Dorsolateral prefrontal cortex (tissue), 122 donors: ENCODE measurements at places on chromosomes 7 and 10. TPM values are rescaled to one million over a fixed set of nuclear protein-coding genes. Genes with fewer than 3 reads are reported as not detected.

- DNase-seq: no peak
These were observed 176.5 kb upstream of the CCDC6 start for GRCh38 chr10:60082744-60083344.

Gene TRIM24
- total RNA-seq: 23.3 TPM

Gene CALML3
- total RNA-seq: not detected

Gene NUTM2A
- 4.1 TPM for total RNA-seq

Gene C10orf143
- 4.1 TPM for total RNA-seq

DNA sequence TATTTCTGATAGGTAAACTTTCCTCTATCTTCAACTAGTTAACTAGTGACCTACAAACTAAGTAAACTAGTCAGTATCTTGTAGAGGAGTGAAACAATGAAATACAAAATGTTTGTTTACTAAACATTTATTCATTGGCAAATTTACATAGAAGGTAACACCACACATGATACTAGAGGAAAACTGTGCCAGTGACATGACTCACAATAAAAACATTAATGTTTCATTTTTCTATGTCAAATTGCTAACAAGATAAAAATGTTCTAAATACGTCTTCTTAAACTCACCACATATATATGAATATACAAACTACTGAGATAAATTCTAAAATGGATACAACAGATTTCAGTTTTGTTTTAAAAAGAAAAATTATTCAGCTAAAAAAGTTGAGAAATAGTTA lies 471.3 kb downstream of the PARD3 start:
- no peak for DNase-seq

Gene KCNIP2
- 108 TPM for total RNA-seq

DNA sequence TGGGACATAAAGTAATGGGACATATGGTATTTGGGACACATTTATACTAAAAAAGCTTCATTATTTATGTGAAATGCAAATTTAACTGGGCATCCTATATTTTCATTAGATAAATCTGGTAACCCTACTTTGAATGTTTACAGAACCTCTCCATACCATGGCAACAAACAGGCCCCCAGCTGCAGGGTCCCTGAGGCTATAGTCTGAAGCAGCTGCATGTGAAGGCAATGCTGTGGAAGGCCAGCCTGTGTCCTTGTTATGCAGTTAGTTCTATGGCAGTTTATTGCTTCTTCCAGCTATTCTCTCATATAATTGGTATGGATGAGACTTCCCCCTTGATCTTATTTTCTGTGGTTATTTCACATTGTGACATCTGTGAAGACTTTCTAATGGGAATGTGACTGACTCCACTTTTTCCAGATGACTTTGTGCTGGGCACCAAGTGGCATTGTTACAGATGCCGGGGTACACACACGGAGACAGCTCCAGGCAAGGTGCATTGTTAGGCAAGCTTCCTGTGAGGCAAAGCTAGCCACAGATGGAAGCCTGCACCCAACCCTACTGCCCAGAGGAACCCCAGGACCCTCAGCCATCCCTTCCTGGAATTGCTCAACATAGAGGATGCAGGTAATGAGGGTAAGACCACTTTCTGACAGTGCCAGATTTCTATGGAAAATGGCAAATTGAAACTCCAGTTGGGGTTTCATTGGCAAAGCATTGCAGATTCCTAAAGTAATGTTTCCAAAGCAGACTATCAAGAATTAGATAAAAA lies 49.5 kb upstream of the ADAM12 start:
- DNase-seq: no peak

Gene BAG3
- 53.0 TPM for total RNA-seq

Gene POP7
- 47.4 TPM for total RNA-seq

DNA sequence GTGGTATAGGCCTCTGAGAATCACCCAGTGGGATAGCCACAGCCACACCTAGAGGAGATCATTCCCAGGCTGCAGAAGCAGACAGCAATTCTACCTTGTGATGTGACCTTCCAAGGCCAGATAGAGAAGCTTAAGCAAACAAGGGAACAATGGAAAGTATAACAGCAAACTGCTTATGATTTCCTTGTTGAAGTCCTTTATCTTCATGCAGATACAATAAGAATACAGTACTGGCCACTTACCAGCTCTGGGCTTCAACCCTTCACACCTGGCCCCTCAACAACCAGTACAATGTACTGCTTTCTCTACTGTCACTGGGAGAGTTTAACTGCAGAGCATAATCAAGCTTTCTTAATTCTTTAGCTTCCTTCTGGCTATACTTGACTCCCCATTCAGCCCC lies 22.6 kb upstream of the DDX50 start:
- no peak for DNase-seq

Gene NUTM2E
- 0.23 TPM for total RNA-seq

Gene LEP
- total RNA-seq: not detected

Gene BBIP1
- 56.3 TPM for total RNA-seq

GRCh38 chr10:110977662-110978061 lies 58.3 kb downstream of the SHOC2 start:
- DNase-seq: no peak

Gene CYP2E1
- 15.3 TPM for total RNA-seq

DNA sequence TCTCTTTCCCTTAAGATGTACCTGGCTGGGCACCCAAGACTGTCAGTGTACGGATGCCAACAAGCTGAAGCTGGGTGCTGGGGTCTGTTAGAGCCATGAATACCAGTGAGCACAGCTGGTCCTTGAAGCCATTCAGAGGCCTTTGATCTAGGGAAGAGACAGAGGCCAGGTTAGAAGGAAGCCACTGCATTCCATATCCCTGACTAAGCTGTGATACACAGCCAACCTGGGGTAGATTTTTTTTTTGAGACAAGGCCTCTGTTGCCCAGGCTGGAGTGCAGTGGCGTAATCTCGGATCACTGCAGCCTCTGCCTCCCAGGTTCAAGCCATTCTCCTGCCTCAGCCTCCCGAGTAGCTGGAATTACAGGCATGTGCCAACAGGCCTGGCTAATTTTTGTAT lies 20.8 kb downstream of the ZDHHC16 start:
- no peak for DNase-seq

GRCh38 chr10:110502072-110502845 lies 4.6 kb downstream of the DUSP5 start:
- DNase-seq: no peak

- DNase-seq: no peak
These were observed 98.8 kb downstream of the OAT start for GRCh38 chr10:124319926-124320391.

- no peak for DNase-seq
These were observed 15.2 kb downstream of the GRK5 start for GRCh38 chr10:119222537-119222936.

- DNase-seq: no peak
These were observed 29.2 kb upstream of the AP5Z1 start for GRCh38 chr7:4745971-4746919.

GRCh38 chr10:124388823-124389612 lies 29.7 kb downstream of the OAT start:
- DNase-seq: peak; percentile 81

DNA sequence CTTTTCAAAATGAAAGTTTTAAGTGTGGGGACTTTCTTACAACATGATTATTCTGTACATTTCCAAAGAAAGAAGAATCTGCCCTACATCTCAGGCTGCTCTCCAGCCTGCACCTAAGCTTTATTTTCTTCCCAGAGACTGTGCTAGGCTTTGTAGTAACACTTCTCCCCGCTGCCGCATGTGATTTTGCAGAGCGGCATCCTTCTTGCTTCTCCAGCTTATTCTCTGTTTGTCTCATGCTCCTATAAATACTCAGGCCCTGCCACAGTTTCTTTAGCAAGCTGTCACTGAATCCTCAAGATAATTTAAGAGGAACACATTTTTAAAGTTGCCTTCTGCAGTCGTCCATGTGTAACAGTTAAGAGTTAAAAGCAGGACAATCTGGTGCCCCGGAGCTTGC lies 53.5 kb downstream of the INSYN2A start:
- DNase-seq: no peak

DNA sequence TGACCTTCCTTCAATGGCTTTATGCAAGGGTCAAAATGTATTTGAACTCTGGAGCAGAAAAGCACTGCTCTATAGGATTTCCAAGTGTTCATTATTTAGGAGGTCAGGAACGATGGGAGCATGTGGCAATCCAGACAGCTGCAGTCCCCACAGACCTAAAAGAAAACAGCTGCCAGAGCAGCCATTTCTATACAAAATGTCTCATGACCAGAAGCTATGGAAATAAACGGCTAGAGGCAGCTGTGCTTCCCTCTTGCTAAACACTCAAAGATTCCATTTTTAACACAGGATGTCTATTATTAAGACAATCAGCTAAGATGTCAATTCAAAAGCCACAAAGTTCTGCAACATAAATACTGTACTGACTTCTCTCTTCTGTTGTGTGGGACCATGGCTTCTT lies 879.1 kb upstream of the C7orf33 start:
- DNase-seq: no peak

Gene HOXA1
- not detected for total RNA-seq

DNA sequence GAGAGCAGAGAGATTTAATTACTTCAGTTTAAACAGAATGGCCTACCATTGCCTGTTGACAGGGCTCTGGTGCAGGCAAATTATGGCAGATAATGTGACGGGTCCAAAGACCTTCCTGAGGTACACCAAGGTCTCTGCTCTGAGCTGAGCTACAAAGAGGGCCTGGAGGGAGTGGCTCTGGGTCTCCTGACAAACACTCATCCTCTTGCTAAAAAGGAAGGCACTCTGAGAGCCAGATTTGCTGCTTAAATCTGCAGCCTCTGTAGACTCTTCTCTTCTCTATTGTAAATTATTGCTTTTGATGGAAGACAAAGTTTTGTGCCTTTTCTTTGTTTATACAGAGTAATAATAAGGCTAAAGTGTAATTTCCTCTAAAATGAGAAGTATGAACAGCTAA lies 529.5 kb upstream of the FZD8 start:
- no peak for DNase-seq

DNA sequence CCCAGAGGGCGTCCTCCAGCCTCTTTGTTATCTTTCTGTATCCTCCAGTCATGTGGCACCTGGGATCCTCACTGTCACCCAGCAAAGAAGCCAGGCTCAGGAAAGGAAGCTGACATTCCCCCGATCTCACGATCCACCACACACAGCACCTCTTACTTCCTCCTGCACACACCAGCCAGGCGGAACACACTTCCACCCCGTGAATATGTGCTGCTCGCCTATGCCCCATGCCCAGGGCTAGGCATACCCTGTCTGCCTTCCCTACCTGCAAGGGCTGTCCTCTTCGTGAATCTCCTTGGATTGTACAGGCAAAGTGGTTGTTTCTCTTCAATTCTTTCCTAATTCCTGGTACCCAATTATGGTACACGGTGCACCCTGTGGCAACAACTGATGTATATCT lies 191.0 kb downstream of the TNS3 start:
- no peak for DNase-seq

GRCh38 chr7:29480934-29481651 lies 82.5 kb upstream of the PRR15 start:
- DNase-seq: no peak

Gene GHRHR
- not detected for total RNA-seq

Gene TMEM213
- not detected for total RNA-seq

DNA sequence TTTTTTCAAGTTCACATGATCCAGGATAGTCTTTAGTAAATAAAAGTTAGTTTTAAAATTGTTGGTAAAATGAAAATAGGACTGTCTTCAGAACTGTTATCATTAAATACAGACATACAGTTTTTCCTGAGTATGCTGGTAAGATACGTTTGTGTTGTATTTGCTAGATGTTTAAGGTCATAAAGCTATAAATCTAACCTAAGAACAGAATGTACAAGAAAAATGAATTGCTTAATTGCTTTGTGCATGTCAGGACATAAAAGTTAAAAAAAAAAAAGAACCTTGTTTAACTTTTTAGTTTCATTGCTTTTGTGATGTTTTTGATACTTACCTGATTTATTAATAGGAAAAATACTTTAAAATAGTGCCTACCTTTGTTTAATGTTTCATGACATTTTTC lies 29.2 kb upstream of the CLDN4 start:
- DNase-seq: no peak

GRCh38 chr10:23742368-23742767 lies 303.5 kb downstream of the OTUD1 start:
- no peak for DNase-seq

DNA sequence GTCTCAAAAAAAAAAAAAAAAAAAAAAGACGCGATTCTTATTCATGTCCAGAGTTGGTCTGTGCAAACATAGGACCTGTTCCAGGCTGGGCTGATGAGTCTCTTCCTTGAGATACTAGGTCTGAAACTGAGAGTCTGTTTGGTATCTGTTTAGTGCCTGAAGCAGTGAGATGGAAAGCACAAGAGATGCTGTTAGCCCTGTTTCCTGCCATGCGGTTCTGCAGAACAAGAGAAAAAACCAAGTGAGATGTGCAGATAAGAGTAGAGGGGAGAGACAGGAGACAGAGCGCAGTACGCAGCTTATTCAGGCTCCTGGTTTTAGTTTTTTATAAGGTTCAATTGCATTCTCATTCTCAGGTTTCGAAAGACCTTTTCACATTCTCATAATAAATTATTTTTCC lies 85.8 kb upstream of the PRKCQ start:
- DNase-seq: no peak

DNA sequence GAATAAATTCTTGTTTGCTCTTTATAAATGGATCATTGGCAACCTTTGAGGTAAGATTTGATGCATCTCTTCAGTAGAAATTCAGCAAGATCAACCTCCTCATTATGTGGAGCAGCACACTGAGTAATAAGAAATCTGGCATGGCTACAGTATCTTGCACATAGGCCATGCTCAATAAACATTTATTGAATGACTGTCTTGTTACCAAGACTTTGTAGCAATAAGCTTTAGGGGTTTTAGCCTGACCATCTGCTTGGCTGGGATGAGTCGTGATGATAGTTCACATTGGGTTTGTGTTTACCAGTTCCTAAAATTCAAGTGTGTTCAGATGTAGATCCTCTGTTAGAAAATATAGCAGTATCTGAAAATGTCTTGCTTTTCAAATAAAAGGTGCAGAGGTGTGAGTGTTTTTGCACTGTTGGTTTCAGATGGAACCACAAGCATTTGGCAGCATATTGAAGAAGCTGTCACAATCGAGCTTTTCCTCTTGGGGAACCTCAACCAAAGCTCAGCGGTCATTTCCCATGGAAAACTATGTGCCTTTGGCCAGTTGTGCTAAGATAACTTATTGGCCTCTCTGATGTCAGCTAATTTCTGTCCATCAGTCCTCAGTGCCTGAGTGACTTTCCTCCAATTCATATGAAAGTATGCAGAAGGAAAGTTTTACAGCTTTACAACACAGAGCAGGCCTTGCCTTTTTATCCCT lies 442.6 kb downstream of the GFRA1 start:
- DNase-seq: no peak

Gene MEOX2
- total RNA-seq: 0.92 TPM

DNA sequence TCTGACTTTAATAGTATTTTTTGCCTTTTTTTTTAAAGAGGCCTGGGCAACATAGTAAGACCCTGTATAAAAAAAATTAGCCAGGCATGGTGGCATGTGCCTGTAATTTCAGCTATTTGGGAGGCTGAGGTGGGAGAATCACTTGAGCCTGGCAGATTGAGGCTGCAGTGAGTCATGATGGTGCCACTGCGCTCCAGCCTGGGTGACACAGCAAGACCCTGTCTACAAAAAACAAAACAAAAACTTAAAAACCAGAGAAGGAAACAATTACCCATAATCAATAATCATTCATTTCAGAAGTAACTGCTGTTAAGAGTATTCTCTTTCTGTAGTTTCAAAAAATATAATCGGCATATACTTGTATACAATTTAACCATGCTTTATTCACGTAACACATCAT lies 28.0 kb downstream of the VPS26A start:
- no peak for DNase-seq
